Dermis blood vessel endothelial cell (primary cell): ENCODE measurements at places on chromosomes 12 and 14. TPM values are rescaled to one million over a fixed set of nuclear protein-coding genes. Genes with fewer than 3 reads are reported as not detected.

- no peak for DNase-seq
Observed at GRCh38 chr12:27261866-27262265, 17.8 kb downstream of the STK38L start.

DNA sequence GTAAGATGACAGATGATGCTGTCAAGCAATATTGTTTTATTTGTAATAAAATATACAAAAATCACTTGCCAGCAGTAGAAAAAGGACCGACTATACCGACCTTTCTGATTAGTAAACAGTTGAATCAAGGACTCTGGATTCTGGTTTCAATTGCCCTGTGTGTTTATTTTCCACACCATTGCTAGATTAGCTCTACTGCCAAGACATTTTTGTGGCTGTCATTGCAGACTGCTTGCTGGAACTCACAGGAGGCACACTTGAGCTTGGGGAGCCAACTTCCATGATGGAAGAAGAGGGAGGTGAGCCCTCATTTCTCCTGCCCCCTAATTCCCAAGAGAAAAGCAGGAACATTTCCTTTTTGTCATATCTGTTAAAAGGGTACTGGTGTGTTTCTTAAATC lies 51.3 kb downstream of the MAPKAPK5 start:
- DNase-seq, result no peak

DNA sequence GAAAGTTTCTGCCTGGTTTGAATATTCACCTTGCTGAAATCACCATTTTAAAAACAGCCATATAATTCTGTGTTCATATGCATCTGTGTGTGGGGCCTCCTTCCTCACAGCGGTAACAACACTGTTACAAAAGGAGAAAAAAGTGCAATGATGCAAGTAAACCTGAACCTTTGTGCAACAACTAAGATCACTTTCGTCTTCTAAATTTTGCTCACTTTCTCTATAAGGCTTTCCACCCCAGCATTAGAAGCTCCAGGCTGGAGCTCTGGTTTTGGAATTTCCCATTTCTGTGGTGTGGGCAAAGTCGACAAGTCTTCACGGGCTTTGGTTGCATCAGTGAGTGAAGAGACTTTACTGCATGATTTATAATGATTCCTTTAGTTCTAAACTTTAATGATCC lies 18.4 kb downstream of the FGD6 start:
- no peak for DNase-seq

DNA sequence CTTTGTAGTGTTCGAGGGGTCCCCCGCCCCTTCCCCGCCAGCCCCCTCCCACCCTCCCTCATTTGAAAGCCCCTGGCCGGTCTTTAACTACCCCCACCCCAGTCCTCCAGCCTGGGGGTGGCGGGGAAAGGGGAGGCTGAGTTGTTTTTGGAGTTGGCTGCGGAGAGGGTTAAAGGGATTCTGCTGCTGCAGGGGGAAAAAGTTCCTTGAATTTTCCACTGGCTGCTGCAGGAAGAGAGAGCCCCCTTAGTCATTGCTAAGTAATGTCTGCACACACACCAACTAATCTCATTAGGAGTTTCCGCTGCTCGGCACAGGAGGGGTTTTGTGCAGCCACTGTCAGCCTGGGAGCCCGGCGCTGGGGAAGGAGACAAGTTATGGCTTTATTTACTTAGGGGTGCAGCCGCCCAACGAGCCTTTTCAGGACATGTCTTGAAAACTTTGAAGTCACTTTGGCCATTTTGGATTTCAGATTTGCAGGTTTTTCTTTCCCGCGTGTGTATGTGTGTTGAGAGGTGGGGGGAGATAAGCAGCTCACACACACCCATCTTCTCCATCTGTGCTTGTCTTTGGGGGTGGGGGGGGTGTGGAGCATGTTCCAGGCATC lies 1.8 kb downstream of the ELK3 start:
- peak; percentile 78 for DNase-seq

DNA sequence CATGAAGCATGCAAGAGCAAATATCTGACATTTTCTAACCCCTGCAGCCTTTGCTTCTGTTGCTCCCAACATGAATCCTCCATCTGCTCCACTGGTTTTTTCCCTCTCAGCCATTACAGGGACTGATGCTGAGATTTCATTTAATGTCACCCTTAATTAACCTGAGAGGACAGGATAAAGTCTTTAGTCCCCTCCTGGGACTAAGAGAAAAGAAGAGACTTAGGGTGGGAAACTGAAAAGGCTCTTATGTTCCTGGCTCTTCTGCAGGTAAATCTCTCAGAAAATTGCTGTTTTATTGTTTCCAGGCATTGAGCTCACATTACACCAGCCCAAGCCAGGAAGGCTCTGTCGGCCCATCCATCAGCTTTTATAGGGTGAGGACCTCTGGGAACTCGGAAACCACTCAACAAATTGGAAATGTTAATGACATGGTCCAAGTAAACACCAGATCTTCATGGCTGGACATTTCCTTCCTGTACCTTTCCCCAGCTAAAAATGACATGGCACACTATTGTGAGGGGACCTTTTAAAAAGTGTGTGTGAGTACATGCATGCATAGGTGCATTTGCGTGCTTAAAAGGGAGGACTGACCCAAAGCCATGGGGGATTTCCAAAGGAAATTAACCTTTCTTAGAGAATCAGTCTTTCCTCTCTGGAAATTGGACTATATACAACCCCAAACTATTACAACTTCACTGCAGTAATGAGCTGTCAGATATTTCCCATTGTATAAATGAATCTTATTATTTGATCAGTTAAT lies 408.1 kb upstream of the TMTC1 start:
- DNase-seq, result no peak

DNA sequence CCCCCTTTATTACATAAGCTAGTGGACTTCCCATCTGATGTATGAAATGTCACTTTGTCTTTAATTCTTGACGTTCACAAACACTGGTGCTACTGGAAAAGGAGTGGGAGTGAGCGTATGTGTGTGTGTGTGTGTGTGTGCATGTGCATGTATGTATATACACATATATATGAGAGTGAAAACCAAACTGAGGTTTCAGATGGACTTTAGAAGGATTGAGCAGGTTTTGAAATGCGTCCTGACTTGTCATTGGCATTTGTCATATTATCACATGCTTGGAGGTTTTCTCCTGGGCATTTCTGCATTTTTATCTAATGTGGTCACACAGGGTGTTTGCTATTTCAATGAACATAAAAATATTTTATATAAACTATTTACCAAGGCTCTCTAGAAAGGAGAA lies 1085.9 kb downstream of the BCL11B start:
- DNase-seq, result no peak

- DNase-seq, result peak; percentile 81
Observed at GRCh38 chr14:73758392-73759182, 44.4 kb upstream of the PNMA1 start.

GRCh38 chr12:115872212-115872611 lies 405.3 kb downstream of the MED13L start:
- no peak for DNase-seq

GRCh38 chr14:58771016-58771415 lies 133.3 kb downstream of the DACT1 start:
- no peak for DNase-seq

- DNase-seq, result no peak
Observed at GRCh38 chr12:24460099-24460498, 488.8 kb downstream of the BCAT1 start.

GRCh38 chr12:95411057-95411456 lies 62.9 kb upstream of the METAP2 start:
- no peak for DNase-seq

DNA sequence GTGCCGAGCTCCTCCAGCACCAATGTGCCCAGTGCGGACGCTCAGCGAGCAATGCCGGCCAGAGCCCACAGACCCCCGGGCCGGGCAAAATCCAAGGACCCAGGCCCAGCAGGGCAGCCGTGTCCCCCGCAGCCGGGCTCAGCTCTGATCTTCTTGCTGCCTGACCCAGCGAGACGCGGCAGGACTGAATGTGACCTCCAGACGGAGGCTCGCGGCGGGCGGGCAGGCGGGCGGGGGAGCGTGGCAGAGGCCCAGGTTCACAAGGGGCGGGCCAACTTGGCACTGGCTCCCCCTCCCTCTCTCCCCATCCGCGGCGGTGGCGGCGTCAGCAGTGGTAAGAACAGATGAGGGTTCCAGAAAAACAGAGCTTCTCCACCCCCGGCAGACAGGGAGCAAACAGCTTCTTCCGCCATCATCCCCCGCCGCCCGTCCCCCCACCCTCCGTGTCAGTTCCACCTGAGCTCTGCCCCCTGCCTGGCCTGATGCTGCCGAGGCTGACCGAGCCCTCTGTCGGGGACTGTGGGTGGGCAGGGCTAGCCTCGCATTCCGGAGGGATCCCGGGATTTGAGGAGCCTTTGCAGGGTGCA lies 94.3 kb downstream of the RFLNA start:
- DNase-seq, result peak; percentile 61

DNA sequence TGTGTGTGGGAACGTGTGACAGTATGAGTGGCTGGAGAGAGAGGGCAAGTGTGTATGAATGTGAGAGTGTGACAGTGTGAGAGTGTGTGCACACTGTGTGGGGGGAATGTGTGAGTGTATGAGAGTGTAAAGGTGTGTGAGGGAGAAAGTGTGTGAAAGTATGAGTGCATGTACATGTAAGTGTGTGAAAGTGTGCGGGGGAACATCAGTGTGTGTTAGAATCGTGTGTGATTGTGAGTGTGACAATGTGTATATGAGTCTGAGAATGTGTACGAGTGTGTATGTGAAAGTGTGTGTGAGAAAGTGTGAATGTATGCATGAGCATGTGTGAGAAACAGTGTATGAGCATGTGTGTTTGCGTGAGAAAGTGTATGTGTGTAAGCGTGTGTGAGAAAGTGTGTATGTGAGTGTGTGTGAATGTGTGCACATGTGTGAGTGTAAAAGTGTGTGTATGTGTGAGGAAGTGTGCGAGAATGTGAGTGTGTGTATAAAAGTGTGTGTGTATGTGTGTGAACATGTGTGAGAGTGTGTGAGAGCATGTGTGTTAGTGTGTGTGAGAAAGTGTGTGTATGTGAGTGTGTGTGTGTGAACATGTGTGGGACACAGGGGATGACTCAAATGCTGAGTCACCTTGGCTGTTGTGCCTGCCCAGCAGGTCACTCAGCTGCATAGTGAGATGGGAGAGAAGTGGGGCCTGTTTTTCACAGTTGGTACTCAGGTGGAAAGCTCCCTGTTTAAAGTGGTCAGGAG lies 220.5 kb upstream of the TBX3 start:
- peak; percentile 16 for DNase-seq

- DNase-seq, result peak; percentile 58
Observed at GRCh38 chr14:90815822-90816662, at the start of gene TTC7B. Gene TTC7B (minus strand): TSS chr14:90816430. CDS start chr14:90816295, 135 bp downstream.

- peak; percentile 77 for DNase-seq
Observed at GRCh38 chr12:122836027-122836921, 1.0 kb downstream of the HIP1R start.

- DNase-seq, result no peak
Observed at GRCh38 chr14:62657376-62657775, 387.9 kb downstream of the KCNH5 start.

- no peak for DNase-seq
Observed at GRCh38 chr12:104250366-104251125, 35.0 kb downstream of the TXNRD1 start.

DNA sequence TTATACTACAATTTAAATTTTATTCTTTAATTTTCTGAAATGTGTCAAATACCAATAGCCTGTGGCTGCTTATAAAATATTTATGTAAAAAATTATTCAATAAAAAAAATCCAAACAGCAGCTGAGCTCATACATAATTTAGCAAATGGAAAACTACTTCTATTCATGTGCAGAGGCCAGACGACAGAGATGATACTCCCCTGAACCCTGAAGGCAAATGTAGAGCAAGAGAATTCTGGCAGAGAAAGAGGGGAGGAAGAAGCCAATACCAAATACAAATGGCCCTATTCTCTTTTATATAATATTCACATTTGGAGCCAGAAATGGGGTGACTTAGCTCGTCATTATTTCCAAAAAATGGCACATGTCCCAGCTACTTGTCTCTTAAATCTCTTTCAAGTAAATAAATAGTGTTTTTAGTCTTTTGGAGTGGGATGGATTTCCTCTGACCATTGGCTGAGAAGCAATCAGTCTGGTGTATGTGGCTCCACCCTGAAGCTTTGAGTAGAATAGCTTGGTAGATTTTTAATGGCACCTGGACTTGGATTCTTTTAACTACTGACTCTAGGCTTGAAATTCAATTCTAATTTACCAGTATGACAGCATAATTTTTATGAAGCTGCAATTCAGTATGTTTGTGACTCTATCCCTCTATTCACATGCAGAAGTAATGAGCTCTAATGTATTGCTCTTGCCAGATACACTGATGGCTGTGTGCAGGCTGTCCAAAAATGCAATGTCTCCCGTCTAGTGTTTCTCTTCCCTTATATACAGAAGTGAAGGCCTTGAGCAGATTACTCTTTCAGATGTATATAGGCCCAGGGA lies 113.4 kb upstream of the SCAF11 start:
- no peak for DNase-seq

DNA sequence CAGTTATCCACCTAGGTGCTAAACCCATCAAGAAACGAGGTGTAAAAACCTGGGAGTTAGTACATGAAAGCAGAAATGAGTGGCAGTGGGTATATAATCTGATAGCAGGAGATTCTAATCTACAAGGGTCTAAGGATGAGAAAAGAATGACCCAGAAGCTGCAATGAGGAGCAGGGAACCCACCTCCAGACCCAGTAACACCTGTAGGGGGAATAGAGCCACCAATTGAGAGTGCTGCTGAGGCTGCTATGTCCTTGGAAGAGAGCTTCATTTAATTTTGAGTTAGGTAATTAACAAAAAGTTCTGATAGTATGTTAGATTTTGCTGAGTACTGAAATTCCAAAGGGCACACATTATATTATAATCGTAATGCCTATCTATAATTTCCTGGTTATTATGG lies 89.8 kb downstream of the KITLG start:
- no peak for DNase-seq

GRCh38 chr14:96272777-96273473 lies 16.9 kb downstream of the BDKRB1 start:
- no peak for DNase-seq

- DNase-seq, result no peak
Observed at GRCh38 chr12:4506870-4507269, 31.8 kb upstream of the RAD51AP1 start.

GRCh38 chr14:96203635-96204034 lies 1.0 kb upstream of the BDKRB2 start:
- no peak for DNase-seq

DNA sequence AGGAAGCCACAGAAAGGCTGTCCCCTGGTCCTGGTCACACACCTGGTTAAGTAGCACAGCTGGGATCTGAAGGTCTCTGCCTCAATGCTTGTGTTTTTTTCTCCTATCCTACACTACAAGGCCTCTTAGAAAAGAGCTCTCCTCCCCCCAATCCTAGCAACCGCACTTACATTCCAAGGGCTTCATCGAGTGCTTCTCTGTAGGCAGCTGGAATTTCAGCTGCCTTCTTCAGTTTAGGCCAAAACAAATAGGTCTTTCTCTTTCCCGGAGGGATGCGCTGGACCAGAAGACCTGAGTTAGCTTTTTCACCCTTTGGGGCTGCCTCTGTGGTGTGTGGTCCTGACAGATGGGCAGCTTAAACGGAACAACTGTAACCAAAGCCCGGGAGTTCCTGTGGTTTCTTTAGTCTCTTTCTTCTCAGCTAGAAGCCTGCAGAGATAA lies 109.7 kb downstream of the GPATCH2L start:
- DNase-seq, result no peak

The SERPINA9 gene
- total RNA-seq, result not detected in 2 replicates

The FGF6 gene
- total RNA-seq, result not detected in 2 replicates

The FAM186B gene
- 0.19 and 0.34 TPM in 2 replicates for total RNA-seq

The RIPK3 gene
- 4.7 and 5.8 TPM in 2 replicates for total RNA-seq

The HVCN1 gene
- 5.0 and 6.1 TPM in 2 replicates for total RNA-seq

The DTX1 gene
- total RNA-seq, result 1.7 and 1.9 TPM in 2 replicates

The SPIC gene
- total RNA-seq, result not detected in 2 replicates

The MYO1A gene
- total RNA-seq, result not detected in 2 replicates

The COX14 gene
- 23.4 and 45.1 TPM in 2 replicates for total RNA-seq

The KLRF1 gene
- total RNA-seq, result not detected in 2 replicates

The ACVRL1 gene
- 680 and 721 TPM in 2 replicates for total RNA-seq

The RERGL gene
- total RNA-seq, result 0.34 TPM in 1 of 2 replicates, not detected in the other
